HFFc6 (cell line): ENCODE measurements at places on chromosomes 12 and 14. TPM values are rescaled to one million over a fixed set of nuclear protein-coding genes. Genes with fewer than 3 reads are reported as not detected.

GRCh38 chr12:8127138-8127537, 3.7 kb downstream of the CLEC4A start:
- DNase-seq = no peak

DNA sequence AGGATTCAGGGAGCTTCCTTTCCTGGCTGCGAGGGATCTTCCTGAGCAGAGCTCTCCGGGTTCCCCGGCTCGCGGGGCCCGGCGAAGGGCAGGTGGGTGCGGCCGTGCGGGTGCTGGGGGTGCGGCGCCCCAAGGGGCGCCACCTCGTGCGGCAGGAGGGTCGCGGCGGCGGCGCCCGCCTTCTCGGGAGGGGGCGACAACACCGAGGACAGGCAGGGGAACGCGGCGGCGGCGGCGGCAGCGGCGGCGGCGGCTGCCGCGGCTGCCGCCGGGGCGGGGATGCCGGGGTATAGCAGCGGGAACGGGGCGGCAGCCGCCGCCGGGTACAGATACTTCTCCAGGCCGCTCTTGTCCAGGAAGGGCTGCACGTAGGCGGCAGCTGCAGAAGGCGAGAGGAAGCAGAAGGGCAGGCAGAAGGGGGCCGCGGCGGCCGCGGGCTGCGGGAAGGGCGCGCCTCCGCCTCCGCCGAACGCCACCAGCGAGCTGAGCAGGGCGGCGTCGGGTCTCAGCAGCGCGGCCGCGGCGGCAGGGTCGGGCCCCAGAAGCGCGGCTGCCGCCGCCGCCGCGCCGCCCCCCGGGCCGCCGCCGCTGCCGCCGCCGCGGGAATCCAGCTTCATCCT, 2.7 kb downstream of the BHLHE41 start:
- no peak for DNase-seq

TESPA1 gene
- total RNA-seq = not detected in 3 replicates

DNA sequence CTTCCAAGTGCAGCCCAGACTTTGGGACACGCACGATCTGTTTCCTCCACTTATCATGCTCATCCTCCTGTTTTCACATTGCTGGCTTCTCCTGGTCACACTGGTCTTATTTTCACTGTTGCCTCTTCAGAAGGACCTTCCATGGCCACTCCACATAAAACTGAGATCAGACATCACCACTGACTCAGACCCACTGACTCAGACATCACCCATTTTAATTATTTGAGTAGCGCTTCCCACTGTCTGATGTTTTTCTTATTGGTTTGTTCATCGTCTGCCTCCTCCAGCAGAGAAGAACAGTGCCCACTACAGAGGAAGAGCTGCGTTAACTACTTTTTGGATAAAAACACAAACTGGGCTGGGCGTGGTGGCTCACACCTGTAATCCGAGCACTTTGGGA, 270.5 kb upstream of the PWP1 start:
- DNase-seq = peak; percentile 63

DNA sequence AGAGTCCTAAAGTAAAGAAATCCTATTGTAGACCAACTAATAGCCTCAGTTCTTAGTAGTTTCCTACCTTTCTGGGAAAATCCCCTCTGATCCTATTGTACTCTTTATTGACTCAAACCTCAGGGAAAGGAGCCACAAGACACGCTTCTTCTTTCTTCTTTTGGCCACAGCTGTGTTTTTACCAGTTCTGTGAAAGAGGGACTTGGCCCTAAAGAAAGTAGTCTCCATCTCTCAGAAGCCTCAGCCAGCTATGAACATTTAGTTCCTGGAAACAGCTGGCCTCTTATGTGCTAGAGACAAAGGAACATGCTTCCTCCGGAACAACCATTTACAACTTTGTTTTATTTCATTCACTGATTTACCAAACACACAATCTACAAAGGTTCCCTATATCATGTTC, 66.1 kb upstream of the ARID2 start:
- no peak for DNase-seq

GRCh38 chr12:202081-202731, 11.8 kb downstream of the SLC6A12 start:
- no peak for DNase-seq

DNA sequence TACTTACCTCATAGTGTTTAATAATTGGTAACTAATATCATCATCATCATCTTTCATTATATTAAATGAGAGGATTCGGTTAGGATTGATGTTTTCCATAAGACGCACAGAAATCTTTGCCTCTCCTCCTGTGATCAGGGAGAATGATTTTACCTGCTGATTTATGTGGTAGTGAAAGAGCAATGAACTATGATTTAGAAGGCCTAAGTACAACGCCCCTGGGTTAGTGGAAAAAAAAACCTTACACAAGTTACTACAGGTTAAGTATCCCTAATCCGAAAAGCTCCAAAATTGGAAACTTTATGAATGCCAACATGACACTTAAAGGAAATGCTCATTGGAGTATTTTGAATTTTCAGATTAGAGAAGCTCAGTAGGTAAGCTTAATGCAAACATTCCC, 55.8 kb downstream of the ARID2 start:
- no peak for DNase-seq

DNA sequence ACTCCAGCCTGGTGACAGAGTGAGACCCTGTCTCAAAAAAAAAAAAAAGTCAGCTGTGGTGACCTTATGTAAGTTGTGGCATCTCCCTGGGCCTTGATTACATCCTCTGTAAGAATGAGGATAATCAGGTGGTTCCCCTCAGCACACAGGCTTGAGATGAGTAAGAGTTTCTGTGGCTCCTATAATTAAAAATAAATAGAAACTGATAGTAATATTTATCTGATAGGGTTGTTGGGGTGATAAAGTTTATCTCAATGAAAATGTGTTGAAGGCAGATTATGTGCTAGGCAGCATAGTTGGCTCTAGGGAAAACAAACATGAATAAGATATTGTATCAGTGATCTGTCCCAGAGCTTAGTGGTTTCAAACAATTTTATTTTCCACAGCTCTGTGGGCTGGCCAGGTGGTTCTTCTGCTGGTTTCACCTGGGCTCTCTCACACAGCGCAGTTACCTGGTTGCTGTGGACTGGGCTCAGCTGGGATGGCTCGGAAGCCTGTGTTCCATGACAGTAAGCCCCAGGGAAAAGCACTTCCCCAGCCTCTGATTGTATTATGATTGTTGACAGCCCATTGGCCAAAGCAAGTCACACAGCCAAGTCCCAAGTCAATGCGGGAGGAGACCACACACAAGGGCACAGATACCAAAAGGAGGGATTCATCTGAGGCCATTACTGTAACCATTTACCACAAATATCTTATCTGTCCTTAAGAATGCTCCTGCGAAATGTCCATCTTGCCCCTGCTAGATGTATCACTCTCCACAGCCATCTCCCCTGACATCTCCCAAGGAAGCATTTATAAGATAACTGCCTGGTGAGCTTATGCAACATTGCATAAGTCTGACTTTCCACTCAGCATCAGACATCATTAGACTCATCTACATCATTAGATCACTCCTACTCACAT, 151.7 kb downstream of the NUAK1 start:
- peak; percentile 95 for DNase-seq

- DNase-seq = no peak
These were observed 79.7 kb upstream of the REP15 start for GRCh38 chr12:27616356-27617142.

LRRC43 gene
- total RNA-seq = not detected in 3 replicates

CLEC1B gene
- total RNA-seq = not detected in 2 replicates

GRCh38 chr12:12350868-12351463, 924 bp upstream of the MANSC1 start:
- DNase-seq = no peak

DNA sequence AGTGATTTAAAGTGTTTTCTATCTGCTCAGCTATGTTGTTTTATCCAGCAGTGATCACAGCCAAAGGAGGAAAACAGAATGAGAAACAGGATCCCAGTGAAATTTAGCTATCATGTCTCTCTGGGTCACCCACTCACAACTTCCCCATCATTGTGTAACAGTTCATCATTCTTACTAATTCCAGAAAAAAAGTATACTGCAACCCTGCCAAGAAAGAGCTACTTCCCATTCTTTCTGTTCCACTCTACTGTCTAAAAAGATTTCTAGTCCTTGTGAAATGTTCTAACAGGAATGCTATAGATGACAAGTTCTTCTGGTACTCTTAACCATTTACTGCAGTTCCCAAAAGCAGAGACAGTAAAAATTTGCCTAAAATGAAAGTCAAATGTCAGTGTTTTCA, 39.2 kb upstream of the CD163 start:
- peak; percentile 26 for DNase-seq

USP44 gene
- total RNA-seq = not detected in 2 replicates

DNA sequence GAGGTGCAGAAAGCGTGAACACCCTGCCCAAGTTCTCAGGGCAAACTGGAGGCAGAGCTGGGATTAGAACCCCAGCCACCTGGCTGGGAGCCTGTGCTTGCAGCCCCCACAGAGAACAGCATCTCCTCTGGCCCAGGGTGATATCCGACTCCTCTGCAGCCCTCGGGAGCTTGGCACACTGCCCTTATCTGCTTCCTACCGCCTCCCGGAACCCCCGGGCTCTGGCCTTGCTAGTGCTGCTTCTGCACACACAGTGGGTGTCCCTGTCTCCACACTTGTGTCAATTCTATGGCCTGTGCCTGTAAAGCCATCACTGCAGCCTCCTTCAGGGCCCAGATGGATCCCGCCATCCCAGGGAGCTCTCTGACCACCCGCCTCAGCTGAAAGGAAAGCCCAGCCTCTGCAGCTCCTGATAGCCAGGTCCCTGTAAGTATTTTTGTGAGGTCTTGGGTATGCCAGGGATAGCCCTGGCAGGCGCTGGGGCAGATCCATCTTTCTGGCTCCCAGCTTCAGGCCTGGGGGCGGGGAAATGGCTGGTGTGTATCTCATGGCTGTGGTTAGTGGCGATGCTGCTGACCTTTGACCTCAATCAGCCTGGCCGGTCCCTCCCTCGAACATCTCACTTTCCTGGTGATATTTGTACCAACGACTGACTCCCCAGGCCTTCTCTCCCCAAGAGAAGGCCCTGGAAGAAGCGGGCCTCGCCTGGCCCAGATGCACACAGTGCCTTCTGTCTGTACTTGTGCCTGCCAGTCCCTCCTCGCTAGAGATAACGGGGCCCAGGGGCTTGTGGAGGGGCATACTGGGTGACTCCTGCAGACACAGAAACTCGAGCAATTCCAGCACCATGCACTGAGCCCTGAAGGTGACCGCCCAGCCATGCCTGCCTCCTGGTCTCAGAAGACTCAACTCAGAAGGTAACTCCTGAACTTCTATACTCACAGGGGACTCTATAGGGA, 183.8 kb downstream of the CALM1 start:
- DNase-seq = no peak

TAS2R7 gene
- total RNA-seq = not detected in 3 replicates

MYL6B gene
- total RNA-seq = 100 to 127 TPM (median 107 TPM) in 3 replicates

DNA sequence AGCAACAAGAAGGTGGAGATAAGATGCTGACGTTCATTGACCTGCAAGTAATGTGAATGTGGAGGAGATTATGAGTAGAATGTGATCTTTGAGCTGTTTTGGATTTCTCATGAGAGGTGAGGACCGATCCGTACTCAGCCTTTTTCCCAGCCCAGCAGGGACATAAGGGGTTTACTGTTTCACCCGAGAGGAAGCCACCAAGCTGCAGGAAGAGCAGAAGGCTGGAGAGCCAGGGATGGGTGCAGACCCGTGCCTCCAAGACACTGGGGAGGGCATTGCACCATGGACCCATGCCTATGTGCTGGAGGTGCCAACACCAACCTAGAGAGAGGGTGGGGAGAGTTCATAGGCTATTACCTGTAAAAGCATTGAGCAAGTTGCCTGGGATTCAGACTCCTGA, 206.0 kb upstream of the DIO3 start:
- no peak for DNase-seq

DNA sequence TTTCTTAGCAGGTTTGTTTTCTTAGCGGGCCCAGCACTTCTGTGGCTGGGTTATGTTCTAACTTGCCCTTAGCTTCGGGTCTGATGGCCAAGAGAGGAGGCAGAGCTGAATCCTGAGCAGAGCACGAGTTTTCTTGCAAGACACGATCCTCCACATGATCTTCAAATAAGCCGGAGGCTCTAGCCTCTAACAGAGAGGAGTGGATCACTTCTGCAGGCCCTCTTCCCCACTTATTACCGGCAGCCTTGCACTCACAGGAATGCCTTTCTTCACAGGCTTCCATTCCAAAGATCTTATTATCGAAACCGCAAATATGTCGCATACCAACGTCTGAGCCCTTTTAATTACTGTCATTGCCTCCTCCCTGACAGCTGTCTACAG, 79.5 kb downstream of the SINHCAF start:
- no peak for DNase-seq

DNA sequence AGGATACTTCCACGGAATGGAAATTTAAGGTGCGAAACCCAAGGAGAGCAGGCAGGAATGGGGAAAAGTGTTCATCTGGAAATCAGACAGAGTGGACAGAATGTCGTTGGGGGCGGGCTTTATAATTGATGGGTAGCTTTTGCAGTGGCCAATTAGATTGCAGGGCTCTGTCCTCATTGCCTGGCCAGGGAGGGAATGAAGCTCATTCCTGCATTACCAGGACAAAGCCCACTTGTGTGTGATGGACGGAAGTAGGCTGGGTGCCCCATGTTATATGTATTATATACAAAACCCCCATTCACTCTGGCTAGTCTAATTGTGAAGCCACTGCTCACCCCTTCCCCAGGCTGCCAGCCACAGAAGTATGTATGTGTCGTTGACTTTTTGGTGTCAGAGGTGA, 23.6 kb downstream of the ZNF664 start:
- DNase-seq = no peak

TROAP gene
- 12.7 and 33.5 TPM in 2 replicates for total RNA-seq

- peak; percentile 94 for DNase-seq
These were observed 9.9 kb downstream of the GPRC5A start for GRCh38 chr12:12901158-12901791.

HOXC9 gene
- 0.19 to 0.85 TPM (median 0.26 TPM) in 3 replicates for total RNA-seq

AKAP3 gene
- total RNA-seq = 0.31 and 0.86 TPM in 2 replicates
